ENCODE measurements at places on chromosomes 12 and 14.

DNA sequence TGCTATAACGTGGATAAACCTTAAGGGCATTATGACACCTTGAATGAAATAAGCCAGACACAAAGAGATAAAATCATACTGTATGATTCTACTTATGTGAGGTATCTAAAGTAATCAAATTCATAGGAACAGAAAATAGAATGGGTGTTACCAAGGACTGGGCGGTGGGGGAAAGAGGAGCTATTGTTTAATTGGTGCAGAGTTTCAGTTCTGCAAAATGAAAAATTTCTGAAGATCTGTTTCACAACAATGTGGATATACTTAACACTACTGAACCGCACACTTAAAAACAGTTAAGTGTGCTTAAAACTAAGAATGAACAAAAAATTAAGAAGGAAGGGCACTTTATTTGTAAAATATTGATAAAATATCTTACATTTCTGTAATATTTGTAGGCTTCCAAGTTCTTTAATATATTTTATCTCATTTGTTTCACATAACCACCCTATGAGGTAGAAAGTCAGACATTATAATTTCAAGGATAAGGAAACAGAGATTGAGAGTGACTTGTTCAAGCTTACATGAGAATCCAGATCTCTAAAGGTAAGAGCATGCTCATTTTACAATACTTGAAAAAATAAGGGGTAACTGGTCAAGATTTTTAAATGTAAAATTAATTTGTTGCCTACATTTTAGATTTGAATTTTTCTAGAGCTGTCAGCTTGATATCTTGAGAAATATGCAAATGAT is 14.9 kb downstream of the LTA4H start:
- DNase-seq: no peak

DNA sequence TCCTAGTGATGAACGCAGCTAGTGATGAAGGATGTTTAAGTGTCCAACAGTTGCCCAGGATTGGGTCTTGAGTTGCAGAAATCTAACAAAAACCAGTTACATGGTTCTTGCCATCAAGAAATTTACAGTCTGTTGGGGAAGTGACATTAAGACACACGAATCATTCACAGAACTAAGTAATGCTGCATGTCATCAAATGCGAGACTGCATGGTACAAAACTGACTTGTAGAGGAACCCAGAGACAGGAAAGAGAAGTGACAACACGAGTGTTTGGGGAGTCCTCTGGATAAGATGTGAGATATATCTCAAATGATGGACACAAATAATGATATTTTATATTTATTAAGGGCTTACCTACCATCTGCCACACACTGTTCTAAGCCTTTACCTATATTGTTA is 6.1 kb upstream of the SYNE3 start:
- no peak for DNase-seq

- DNase-seq: no peak
Measured at GRCh38 chr12:38158428-38159091, 158.0 kb upstream of the ALG10B start.

GRCh38 chr12:95002754-95003153 is 743 bp downstream of the NDUFA12 start:
- DNase-seq: no peak

GRCh38 chr12:10194160-10194670 is 15.4 kb downstream of the TMEM52B start:
- DNase-seq: no peak

DNA sequence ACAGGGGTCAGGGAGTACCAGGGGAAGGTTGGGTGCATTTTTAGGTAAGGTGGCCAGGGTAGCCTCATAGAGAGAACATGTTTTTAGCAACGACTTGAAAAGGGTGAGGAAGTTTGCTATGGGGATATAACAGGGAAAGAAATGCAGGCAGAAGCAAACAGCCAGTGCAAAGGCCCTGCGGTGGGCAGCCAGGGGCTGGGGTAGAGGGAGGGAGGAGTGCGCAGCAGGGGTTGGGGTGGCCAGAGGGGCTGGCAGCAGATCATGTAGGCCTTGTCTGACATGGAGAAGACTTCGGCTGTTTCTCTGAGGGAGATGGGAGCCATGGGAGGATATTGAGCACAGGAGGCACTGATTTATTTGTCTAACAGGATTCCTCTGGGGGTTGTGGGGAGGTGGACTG is 242.5 kb downstream of the RBM19 start:
- DNase-seq: no peak

- DNase-seq: peak; percentile 51
Measured at GRCh38 chr14:74941676-74942097, 13.7 kb downstream of the PGF start.

DNA sequence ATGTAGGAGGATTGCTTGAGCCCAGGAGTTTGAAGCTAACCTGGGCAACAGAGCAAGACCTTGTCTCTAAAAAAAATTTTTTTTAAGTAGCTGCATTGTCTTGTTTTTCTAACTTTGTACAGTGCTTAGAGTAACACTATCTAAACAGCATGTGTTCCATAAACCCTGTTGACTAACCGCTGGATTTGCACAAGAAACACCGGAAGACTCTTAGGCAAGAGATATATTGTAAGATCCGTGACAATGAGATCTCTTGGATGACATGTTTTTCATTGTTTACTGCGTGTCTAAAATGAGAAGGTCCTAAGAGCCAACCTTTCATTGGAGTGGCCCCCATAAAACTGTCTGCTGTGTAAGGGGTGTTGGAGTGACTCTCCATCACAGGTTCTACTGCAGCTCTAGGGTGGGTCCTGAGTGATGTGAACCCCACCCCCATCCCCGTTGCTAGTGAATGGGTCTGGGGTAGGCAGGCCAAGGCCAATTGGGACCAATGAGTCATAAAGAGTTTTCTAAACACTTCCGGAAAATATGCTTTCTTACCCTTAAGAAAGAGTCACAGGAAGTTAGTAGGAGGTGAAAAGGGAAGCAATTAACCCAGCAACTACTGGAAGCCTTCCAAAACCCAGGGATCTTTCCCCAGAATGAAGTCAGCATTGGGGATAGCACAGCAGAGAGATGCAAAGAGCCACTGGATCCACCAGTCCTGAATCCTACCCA is 24.3 kb upstream of the PCNX1 start:
- DNase-seq: no peak

- no peak for DNase-seq
Measured at GRCh38 chr12:25840678-25841465, 117.6 kb upstream of the RASSF8 start.

DNA sequence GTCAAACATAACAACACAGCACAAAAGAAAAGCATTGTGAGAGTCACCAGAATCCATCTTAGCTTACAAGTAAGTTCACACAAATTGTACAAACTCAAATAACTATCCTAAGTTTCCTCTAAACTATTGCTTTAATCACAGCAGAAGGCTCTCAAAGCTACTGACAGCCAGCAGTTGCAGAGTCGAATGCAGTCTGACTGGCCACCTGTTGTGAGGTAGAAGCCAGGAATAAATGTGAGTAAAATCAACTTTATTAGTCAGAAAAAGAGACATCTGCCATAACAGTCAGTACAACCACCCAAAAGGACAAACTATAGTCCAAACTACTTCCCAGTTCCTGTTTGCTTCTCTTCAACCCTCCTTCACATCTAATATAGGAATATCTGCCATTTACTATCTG is 231.7 kb upstream of the USP15 start:
- no peak for DNase-seq

GRCh38 chr12:30725739-30726138 is 29.0 kb downstream of the CAPRIN2 start:
- no peak for DNase-seq

- no peak for DNase-seq
Measured at GRCh38 chr14:101116486-101117130, 213.1 kb upstream of the RTL1 start.

GRCh38 chr12:104133321-104133720 is 4.7 kb downstream of the NFYB start:
- DNase-seq: no peak

DNA sequence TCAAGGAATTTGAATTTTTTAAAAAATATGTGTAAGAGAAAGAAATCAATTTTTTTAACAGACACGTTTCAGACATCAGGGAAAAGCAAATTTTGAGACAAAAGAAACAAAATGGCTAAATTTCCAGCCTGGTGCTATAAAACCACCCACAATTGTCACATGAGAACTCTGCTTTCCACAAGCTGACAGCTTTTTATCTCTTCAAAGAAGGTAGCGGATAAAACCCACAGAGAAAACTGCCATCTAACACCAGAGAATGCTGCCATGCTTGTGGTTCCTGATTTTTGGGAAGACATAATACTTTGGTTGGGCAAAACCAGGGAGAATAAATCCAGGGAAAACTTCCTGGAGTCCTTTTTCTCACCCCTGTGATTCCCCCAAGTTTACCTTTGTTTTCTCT is 10.3 kb upstream of the ITPR2 start:
- no peak for DNase-seq

DNA sequence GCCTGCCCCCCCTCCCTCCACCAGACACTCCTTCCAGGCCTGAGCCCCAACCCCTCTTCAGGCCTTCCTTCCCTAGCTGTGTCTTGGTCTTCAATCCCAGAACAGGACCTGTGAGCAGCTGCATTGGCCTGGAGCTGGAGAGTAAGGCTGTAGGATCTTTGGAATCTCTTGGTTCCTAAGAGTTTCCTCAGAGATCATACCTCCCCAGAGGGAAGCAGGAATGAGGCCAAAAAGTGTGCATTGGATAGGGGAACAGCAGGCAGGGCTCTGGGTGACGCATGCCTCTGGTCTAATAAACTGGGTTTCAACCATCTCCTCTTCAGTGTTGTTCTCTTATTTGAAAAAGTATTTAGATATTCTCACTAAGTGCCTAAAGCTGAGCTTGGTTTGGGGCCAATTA is 1.8 kb upstream of the SMARCD1 start:
- DNase-seq: no peak
